A549 treated with RU486 at 1 μM for 4 hours (cell line): ENCODE measurements at places on chromosomes 12 and 14. TPM values are rescaled to one million over a fixed set of nuclear protein-coding genes. Genes with fewer than 3 reads are reported as not detected.

DDX54 gene
- 48.5 to 93.6 TPM (median 79.2 TPM) in 5 replicates for total RNA-seq

PPP1R12A gene
- 22.4 to 40.4 TPM (median 24.5 TPM) in 5 replicates for total RNA-seq

TAS2R20 gene
- total RNA-seq, result 0.07 to 0.09 TPM in 2 of 5 replicates, not detected in the others

KLHDC1 gene
- total RNA-seq, result 0.17 to 0.76 TPM (median 0.36 TPM) in 5 replicates

C14orf180 gene
- not detected in 5 replicates for total RNA-seq

TEAD4 gene
- total RNA-seq, result 38.4 to 47.9 TPM (median 46.8 TPM) in 5 replicates

NRXN3 gene
- 0.65 to 1.1 TPM (median 1.1 TPM) in 5 replicates for total RNA-seq

DPF3 gene
- 0.13 to 0.61 TPM (median 0.23 TPM) in 5 replicates for total RNA-seq

TAS2R9 gene
- total RNA-seq, result not detected in 5 replicates

TMEM132C gene
- not detected in 5 replicates for total RNA-seq

ETFBKMT gene
- 0.64 to 1.2 TPM (median 0.87 TPM) in 5 replicates for total RNA-seq

SERPINA9 gene
- not detected in 5 replicates for total RNA-seq
